ENCODE measurements at places on chromosomes 4 and X. TPM values are rescaled to one million over a fixed set of nuclear protein-coding genes. Genes with fewer than 3 reads are reported as not detected.

TMEM187 gene
- 7.1 TPM for total RNA-seq

KANTR gene
- total RNA-seq = 11.0 TPM

GRCh38 chr4:38946919-38947318, 79.3 kb downstream of the FAM114A1 start:
- no peak for DNase-seq

- DNase-seq = no peak
These were observed 937.8 kb downstream of the PCDH7 start for GRCh38 chr4:31657859-31658570.

- DNase-seq = no peak
These were observed 14.3 kb downstream of the CASK start for GRCh38 chrX:41909068-41909467.

All from fibroblast of villous mesenchyme (primary cell).